ENCODE measurements at places on chromosomes 2 and 18.

DNA sequence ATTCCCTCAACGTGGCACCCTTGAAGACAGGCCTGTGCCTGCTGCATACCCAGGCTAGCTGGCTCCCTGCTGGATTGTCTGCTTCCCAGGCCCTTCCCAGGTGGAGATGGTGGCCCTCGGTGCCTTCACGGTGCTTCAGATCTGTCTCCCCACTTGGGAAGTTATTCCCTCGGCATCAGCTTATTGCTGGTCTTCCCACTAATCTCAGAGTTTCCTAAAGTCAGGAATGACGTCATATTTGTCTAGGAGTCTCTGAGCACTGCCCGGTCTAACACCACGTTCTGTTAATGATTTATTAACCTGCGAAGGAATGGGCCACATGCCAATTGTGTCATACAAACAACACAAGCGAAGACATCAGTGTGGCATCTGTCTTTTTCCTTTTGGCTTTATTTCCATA is 269.8 kb upstream of the ID2 start:
- DNase-seq = no peak

DNA sequence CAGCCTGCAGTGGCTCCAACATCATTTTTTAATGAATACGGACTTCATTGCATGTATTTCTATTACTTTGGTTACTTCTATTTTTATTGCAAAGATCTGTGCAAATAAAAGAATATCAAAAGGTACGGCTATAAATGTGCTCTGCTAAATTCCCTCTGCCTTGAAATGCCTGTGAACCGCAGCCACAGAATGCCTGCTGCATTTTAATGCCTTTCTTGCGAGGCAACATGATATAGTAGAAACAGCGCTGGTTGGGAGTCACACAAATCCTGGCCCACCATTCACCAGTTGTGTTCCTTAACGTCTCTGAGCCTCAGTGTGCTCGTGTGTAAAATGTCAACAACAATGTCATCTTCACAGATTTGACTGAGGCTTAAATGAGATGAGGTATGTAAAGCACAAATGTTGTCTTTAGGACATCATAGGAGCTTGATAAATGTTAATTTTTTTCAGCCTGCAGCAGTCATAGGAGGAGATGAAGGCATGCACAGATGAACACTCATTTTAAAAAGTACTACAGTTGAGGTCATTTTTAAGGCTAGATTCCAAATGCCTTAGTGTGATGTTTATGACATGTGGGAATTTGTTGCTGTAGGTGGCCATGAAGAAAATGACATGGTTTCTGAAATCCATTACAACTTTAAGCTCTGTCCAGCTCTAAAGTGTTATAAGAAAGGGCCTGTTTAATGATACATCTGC is 187.6 kb upstream of the NRP2 start:
- DNase-seq = no peak

GRCh38 chr2:208379192-208379591 is 27.4 kb upstream of the PTH2R start:
- no peak for DNase-seq

- no peak for DNase-seq
Observed at GRCh38 chr2:39665811-39666490, at the start of gene TMEM178A. Gene TMEM178A, plus strand, starts transcription at chr2:39665917. Its CDS starts 58 bp downstream, at chr2:39665975.

DNA sequence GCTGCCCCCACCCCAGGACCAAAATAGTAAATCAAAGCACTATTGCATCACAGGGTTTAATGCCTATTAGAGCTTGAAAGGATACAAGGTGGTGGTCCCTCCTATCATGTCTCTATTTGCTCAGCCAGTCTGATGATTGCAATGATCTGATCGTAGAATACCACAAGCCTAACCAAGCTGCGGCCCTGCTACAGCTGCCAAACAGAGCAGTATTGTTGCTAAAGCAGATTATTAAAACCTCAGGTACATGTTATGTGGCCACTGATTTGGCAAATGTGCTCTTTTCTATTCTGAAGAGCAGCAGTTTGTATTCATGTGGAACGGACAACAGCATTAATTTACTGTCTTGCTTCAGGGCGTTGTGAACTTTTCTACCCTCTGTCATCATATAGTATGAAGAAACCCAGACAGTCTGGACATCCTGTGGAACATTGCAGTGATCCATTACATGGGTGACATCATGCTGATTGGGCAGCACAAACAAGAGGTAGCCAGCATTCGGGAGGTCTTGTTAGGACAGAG is 8.4 kb upstream of the VAPA start:
- DNase-seq = no peak

All from activated CD4-positive, alpha-beta T cell treated with anti-CD3 and anti-CD28 coated beads, Interleukin-10, Interleukin-2, amounts not matched to agents 100 ng/mL and 50 ng/mL, durations not matched to agents 16 hours and 8 hours (primary cell).